Left kidney (tissue), 8 donors: ENCODE measurements at places on chromosomes 13 and 19. TPM values are rescaled to one million over a fixed set of nuclear protein-coding genes. Genes with fewer than 3 reads are reported as not detected.

The CEACAM7 gene
- polyA plus RNA-seq: not detected

DNA sequence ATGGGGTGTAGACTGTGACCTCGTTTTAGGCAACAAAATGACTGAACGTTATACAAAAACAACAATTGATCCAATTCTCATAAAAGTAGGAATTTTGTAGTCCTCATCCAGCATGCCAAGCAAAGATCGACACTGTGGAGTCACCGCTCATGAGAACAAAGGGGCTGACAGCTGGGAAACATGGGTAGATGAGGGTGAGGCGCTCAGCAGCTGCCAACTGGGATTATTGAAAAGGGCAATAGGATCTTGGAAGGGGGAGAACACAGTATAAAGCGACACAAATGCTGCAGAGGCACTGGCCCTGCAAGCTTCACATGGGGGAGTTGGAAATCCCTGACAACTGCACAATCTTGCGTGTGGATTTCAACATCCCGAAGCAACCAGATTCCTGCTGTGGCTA, 5.4 kb upstream of the ZNF765 start:
- no peak for DNase-seq

- DNase-seq: no peak
Observed at GRCh38 chr19:17703824-17704463, 15.3 kb upstream of the MAP1S start.

DNA sequence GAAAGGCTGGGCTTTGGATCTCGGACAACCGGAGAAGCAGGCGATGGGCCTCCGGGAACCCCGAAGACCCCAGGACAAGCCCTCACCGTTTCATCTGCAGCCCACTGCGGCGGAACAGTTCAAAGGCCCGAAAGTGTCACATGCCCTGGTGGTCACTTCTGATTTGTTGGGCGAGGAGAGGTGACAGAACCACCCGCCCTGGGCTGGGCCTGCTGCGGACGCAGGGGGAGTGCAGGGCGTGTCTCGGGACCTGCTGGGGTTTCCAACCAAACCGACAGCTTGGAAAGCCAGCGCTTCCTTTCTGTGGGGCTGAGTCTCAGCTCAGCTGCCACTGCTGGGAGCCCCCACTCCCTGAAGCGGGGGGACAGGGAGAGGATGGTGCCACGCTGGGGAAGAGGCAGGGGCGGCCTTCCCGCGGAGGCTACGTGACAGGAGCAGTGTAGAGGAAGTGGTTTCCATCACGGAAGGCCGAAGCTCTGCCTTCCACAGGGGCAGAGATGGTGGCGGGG, 22.8 kb upstream of the ZBTB7A start:
- no peak for DNase-seq

The FGF14 gene
- 0.95 TPM for polyA plus RNA-seq

GRCh38 chr19:13008926-13009787, 13.9 kb downstream of the NFIX start:
- DNase-seq: no peak

GRCh38 chr19:39297931-39298634, 1.9 kb downstream of the IFNL1 start:
- DNase-seq: no peak

GRCh38 chr19:15498910-15499309, 9.4 kb upstream of the CYP4F22 start:
- no peak for DNase-seq

The SIGLEC8 gene
- polyA plus RNA-seq: 0.07 TPM

GRCh38 chr13:71624653-71625600, 242.1 kb downstream of the DACH1 start:
- no peak for DNase-seq

The RNF113B gene
- polyA plus RNA-seq: not detected

The APLP1 gene
- 25.0 TPM for polyA plus RNA-seq

The LHB gene
- polyA plus RNA-seq: 0.38 TPM

DNA sequence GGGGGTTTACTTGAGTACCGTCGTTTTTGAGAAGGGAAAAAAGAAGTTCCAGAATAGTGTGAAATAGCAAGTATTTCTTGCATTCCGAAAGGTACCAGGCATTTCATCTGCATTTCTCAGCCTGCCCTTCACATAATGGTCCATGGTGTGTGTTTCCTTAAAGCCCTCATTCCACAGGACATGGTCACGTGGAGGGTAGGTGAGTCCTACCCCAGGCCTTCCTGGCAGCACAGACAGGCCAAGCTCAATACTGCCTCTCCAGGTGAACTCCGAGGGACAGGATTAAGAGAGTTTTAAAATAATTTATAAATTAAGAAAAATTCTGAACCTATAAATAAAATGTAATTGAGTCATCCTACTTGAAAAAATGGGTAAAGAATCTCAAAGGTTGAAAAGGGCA, 64.7 kb downstream of the TNFRSF19 start:
- DNase-seq: no peak

The TMEM238 gene
- polyA plus RNA-seq: 0.32 TPM

- DNase-seq: no peak
Observed at GRCh38 chr13:21673539-21673788, 2.6 kb downstream of the FGF9 start.

GRCh38 chr13:30319655-30320054, 12.3 kb upstream of the KATNAL1 start:
- no peak for DNase-seq

DNA sequence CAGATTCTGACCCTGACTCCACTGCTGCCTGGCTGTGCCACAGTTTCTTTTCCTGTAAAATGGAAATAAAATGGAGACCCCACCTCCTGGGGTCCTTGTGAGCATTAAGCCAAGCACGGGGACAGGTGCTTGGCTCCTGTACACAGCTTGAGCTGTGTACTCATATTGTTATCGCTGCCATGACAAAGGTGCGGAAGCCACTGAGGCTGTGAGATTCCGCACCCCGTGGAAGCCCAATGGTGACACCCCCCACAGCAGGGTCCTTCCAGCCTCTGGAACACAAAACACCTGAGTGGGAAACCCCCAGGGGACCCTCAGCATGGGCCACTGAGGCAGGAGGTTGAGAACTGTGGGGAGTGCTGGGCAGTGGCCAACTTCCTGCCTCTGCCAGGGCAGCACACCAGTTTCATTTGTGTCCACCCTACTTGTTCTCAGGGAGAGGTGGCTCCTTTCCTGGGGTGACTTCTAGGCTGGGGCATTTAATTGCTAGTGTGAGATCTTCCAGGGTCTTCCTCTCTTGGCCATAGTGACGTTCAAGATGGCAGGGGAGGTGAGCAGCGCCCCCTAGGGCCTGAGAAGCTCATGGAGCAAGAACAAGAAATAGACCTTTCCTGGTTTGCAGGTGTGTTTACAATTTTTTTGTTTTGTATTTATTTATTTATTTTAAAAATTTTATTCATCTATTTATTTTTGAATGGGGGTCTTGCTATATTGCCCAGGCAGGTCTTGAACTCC, 5.4 kb upstream of the JSRP1 start:
- DNase-seq: no peak

DNA sequence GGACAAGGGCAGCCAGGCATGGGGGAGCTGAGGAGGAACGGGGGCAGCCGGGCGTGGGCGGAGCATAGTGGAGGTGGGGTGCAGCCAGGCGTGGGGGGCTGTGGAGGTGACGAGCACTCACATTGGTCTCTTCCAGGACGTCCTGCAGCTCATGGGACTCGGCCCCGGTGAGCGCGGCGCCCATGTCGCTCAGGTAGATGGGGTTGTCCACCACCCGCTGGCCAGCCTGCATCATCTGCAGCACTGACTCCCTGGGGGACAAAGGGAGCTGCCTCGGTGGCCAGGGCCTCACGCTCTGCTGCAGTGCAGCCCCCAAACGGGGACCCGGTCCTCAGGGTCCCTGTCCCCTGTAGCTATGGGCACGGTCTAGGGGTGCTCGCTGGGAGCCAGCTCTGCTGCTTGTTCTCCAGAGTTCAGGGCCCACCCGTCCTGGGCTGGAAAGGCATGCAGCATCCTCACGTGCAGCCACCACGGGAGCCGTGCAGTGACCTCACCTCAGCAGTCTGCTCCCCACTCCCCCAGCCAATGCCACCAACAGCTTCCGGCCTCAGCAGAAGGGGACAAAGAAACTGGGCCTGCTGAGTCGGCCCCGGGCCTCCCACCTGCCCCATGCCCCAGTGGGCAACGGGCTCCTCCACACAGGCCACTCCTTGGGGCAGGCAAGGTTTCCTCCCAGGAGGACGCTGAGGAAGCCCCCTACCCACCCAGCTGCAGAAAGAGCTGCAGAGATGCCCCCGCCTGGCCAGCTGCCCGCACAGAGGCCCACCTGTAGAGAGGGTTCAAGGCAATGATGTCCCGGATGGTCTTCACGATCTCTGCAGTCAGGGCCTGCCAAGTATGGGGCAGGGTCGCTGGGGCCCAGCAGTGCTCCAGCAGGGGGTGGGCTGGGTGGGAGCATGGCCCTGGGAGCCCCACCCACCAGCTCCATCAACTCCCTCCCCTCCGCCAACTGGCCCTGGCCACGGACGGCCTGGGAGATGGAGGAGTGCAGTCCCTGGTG, 12.1 kb downstream of the LONP1 start:
- no peak for DNase-seq

The RBM26 gene
- 104 TPM for polyA plus RNA-seq

The ZNF616 gene
- 24.0 TPM for polyA plus RNA-seq

The GARIN5A gene
- polyA plus RNA-seq: 5.5 TPM

DNA sequence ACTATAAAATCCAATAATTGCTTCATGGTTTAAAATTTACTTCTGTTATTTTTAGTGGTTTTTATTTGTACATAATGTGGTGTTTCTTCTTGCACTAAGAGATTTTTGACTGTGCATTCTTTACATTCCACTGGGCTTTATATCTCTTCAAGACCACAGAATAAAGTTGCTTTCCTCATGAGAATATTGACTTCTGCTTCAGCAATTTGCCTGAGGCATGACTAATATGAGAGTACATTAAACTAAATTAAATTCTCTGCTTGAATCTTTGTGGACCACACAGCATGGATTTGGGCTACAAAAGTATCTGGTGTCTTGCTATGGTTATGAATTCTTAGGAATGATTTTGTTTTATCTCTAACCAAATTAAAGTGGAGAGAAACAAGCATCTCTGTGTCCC, 1463.4 kb upstream of the PCDH20 start:
- DNase-seq: no peak

The STX10 gene
- 47.0 TPM for polyA plus RNA-seq

- no peak for DNase-seq
Observed at GRCh38 chr19:15404097-15404779, 14.6 kb downstream of the AKAP8L start.

The TMEM38A gene
- polyA plus RNA-seq: 7.7 TPM

DNA sequence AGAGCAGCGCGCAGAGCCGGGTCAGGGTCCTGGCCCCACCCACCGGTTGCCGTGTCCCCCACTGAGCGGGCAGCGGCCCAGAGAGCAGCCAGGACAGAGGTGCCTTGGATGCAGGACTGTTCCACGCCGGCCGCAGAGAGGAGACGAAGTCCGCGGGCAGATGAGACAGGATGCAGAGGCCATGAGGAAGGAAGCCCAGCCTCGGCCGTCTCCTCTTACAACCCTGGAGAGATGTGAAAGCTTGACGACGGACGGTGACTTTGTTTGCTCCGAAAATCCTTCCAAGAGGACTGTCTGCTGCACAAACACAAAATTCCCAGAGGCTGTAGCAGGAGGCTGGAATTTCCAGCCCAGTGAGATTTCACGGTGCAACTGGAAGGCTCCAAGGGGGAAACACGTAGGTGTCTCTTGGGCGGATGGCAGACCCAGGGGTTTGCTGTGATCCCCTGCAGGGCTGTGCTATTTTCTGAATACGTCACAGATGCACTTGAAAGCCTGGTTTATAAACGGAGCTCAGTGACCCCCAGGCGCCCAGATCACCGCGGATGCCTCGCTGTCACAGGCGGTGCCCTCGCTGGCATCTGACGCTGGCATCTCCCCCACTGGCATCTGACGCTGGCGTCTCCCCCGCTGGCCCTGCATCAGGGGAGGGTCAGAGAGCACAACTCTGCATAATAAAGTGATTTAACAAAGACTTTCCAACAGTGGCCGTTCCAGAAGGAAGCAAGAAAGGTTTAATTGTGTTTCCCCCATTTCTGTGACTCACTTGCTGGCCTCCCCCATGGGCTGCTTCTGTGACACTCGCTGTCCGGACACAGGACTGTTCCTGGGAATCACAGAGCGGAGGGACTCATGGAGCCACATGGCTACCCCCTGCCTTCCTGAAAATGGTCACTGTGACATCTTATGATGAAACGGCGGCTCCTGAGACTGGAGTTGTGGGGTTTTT, 62.0 kb upstream of the C13orf46 start:
- peak; percentile 56 for DNase-seq

The CGB3 gene
- polyA plus RNA-seq: not detected

DNA sequence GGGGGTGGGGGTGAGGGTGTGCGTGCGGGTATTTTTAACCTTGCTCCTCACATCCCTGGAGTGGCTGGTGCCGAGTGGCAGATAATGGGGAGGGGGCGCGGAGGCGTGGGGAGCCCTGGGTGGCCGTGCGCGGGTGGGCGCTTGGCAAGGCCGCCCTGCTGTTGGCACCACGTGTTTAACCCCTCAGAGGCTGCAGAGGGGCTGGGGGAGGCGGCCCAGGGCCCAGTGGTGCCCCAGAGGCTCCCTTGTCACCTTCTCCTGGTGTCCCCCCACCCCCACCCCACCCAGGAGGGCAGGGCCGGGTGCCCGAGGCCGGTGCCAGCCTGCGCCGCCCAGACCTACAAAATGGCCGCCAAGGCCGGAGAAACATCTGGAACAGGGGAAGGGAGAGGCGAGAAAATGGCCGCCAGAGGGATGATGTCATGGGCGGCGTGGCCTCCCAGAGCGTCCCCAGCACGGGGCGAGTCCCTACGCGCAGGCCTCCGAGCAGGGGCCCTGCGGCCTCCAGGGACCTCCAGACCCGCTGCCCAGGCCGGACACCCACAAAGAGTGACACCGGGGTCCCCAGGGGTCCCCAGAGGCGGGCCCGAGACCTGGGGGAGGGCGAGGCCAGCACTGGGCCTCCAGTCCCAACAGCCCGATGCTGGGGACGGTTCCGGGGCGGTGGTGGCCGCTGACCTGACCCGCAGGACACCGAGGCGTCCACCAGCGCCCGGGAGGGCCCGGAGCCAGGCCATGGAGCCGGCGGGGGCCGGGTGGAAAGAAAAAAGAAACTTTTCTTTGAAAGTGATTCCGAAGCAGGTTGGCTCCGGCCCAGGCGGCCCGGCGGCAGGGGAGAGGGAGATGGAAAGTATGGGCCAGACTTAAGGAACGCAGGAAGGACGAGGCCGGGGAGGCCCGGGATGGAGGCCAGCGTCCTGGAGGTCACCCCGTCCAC, 38.2 kb downstream of the NFIC start:
- peak; percentile 64 for DNase-seq

DNA sequence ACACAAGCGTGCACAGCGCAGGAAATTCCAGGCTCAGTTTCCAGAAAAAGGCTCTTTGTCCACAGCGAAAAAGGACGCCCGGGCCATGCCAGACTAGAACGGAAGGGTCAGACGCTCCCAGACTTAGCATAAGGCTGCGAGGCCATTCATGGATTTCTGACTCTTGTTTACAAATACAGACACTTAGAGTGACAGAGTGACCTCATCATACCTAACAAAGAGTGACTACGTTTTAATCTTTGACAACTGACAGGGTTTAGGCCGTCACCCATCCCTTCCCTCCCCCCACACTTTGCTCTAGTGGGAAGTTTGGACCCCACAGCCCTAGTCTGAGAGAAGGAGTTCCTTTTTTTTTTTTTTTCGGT, 418 bp upstream of the ZNF709 start:
- no peak for DNase-seq
